ENCODE measurements at places on chromosomes 7 and 10. TPM values are rescaled to one million over a fixed set of nuclear protein-coding genes. Genes with fewer than 3 reads are reported as not detected.
A peak's percentile ranks its signal among the peaks of the same experiment; 100 is the strongest.

PRKCQ gene
- total RNA-seq, result 47.1 TPM

EMX2 gene
- not detected for total RNA-seq

GRCh38 chr10:61283066-61283465, 170.1 kb downstream of the TMEM26 start:
- peak; percentile 6 for DNase-seq

- DNase-seq, result no peak
Observed at GRCh38 chr7:137948083-137948844, 53.6 kb downstream of the CREB3L2 start.

GRCh38 chr7:69403169-69403568, 195.1 kb upstream of the AUTS2 start:
- no peak for DNase-seq

DNA sequence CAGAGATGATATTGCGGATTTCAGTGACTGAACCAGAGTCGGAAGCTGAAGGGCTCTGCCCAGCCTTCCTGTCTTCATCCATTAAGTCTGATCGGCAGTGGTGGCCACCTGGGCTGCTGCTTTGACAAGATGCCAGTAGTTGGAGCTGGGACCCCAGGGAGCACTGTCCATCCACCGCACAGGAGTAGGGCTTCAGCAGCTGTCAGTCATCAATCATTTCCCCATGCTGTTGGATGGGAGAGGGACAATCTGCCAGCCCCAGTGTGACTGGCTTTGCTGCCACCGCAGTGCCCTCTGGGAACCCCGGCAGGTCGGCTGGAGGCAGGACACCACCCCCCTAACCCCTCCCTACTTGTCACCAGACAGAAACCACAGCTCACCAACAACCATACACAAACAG, 23.0 kb upstream of the GPR146 start:
- DNase-seq, result no peak

DNA sequence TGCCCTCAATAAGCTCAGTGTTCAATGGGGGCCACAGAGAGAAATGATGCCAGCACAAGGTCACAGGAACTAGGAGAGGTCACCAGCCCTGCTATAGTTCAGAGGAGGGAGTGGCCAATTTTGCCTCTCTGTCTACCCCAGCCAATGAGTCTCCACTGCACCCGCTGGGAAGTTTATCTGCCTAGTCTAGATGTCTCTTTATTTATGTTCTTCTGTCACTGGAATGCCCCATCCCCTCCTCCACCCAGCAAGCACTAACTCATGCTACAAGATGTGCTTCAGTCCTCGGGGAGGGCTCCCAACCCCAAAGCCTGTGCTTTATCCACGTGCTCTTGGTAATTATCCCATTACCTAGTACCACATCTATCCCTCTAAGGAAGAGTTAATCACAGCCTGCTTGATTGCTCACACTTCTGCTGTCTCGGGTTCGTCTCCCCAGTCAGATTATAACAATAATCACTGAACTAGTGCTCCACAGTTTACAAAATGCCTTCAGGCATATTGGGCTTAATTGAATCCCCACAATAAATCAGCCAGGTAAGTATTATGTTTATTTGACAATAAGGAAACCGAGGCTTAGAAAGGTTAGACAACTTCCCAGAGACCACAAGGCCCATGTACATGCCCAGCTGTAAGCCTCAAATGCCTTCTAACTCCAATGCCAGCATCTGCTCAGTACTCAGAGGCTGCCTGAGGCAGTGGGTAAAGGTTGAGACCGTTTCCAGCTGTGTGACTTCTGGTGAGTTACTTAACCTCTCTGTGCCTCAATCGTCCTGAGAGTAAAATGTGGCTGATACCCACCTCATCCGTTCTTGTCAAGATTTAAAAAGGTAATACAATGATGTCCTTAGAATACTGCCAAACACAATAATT, 3.9 kb downstream of the HIP1 start:
- DNase-seq, result no peak

GRCh38 chr7:51080622-51081269, 235.9 kb downstream of the COBL start:
- DNase-seq, result no peak

DNA sequence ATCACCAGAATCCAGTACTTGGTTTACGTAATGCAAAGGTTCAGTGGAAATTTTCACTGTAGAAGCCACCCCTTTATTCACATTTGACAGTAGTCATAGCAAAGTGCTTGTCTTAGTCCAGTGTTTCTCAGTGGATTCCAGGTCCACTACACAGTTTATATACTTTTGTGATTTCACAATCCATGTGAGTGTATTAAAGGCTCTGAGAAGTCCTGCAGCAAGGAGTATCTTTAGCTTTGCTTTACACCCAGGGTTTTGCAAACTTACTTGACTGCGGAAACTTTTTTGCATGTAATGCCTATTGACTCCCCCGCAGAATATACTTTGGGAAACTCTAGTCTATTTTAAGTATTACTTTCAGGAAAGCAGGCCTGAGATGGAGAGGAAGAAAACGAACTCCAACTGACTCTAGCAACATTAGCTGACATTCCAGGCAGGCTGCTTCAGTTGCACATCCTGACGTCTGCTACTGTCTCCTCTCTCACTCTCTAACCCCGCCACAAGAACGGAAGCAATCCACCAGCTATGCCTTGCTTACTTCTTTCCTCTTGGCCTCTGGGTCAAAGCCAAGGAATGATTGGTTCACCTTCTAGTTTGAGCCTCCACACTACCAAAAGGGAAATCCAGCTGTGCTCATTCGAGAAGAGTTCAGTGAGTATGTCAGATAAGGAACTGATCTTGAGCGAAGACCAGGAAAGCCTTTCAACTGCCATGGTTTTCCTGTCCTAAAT, 6.2 kb downstream of the PLXNA4 start:
- DNase-seq, result no peak

DNA sequence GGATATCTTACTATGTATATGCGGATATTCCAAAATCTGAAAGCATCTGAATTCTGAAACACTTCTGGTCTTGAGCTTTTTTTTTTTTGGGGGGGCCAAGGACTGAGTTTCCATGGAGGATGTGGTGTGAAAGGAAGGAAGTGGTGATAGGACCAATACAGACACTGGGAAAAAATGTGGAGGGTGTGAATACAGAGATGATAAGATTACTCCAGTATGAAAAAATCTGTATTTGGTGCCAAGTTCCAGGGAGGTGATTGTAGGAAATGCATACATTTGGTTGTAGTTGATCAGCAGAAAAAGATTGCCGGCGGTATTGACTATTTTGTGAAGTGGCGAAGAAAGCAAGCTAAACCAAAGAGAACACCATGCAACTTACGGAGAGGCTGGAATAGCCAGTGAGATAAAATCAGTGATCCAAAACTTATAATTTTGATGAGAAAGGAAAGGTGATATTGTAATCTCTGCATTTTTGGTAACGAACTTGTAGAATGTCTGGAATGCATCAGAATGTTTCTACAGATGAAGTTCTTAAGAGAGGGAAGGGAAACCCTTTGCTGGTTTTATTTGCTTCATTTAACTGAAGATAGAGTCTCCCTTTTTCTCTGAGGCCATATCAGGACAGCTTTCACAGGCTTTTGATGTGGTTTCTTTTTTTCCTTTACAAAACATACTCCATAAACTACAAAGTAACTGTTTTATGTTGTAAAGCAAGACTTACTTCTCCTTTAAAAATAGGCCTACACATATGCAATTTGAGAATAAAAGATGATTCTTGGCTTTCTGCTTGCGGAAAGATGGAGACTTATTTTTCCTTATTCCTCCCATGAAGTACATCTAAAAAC, 6.0 kb downstream of the WDR37 start:
- DNase-seq, result no peak

- DNase-seq, result no peak
Observed at GRCh38 chr7:102811942-102812678, 63.3 kb downstream of the FAM185A start.

DNA sequence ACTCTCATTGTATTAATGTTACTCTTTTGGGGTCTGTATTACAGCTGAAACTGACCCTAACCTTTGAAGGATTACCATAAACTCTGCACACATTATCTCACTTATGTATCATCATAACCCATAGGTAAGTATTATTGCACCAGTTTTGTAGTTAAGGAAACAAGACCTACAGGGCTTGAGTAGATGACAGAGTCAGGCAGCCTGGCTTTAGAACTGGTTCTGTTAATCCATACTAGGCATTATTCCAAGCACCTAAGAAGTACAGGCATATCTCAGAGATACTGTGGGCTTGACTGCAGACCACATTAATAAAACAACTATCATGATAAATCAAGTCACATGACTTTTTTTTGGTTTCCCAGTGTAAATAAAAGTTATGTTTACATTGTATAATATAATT, 17.1 kb upstream of the AKR1B1 start:
- no peak for DNase-seq

- no peak for DNase-seq
Observed at GRCh38 chr7:46009211-46009610, 88.1 kb upstream of the IGFBP3 start.

Data from activated CD8-positive, alpha-beta T cell treated with anti-CD3 and anti-CD28 coated beads for 36 hours (primary cell).